ENCODE measurements at places on chromosomes 4 and X.

DNA sequence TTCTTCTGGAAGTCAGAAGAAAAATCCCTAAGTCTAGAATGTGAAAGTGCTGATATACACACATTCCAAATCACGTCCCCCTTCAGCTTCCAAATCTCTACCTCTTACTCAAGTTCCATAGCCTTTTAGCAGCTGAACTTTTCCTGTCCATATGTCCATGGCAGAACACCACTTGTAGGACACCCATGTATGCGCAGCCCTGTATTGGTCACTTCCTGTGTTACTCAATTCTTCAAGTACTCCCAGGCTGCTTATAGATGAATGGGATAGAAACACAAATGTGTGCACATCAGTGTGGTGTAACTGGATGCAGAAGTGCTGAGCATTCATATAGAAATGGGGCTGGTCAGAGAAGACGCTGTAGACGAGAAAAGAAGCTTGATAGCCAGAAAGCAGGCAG lies 18.8 kb downstream of the SRPX2 start:
- no peak for DNase-seq

- DNase-seq: no peak
These were observed 82.8 kb downstream of the PPP4R3C start for GRCh38 chrX:27380163-27380845.

DNA sequence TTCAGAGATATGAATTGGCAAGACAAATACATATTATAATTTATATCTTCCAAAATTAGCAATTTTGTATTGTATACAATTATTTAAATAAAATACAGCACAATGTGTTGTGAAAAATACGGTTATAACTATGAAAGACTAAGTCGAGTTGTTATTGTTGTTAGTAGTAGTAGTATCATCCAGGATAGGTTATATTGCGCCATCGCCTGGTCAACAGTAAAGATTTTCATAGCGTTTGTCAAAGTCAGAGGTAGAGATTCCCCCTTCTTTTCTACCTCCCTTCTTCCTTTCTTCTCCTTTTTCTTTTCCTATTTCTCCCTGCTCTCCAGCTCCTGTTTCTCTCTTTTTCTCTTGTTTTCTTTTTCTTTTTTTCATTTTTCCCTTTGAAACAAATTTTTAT lies 499.1 kb upstream of the EPHA5 start:
- DNase-seq: no peak

- DNase-seq: no peak
These were observed 51.4 kb downstream of the ATOH1 start for GRCh38 chr4:93879919-93880318.

DNA sequence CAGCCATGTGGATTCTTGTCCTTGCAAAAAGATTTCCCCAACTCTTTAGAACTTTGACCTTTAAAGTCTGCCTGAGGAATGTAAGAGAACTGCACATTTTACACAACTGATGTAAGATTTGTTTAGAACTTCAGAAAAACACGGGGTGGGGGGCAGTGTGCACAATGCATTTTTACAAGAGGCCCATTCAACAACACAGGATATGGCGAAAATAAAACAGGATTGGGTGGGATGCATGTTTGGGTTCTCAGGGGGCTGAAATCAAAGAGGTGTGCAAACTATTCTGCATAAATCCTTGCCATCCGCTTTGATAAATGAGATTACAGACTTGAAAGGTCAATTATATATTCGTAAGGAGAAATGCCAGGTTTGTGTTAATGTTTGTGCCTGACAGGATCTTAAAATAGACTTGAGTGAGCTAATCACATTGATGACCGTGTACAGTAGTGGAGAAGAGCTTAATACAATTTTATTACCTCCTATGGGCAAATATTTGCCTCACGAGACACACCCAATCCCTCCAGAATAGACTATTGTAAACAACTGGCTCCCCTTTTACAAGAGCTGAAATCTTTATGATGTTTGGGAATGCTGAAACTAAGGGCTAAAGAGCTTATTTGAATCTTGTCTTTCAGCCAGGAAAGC lies 184.1 kb upstream of the LEF1 start:
- no peak for DNase-seq

DNA sequence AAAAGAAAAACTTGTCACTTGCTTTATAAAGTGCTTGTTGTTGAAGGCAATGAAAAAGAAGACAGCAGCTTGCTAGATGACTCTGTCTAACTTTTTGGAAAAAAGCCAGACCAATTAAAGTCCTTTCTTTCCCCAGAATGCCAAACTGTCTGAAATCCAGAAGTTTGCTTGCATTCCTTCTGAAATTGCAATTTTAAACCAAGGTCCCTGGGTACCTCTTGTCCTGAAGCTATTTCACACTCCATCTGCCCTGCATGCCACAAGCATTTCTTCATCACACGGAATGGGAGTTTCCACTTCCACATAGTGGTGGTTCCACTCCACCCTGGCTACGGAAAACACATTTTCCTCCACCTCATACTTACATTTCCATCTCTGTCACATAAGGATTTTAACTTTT lies 101.0 kb downstream of the PAPSS1 start:
- DNase-seq: no peak

GRCh38 chr4:73341454-73341853 lies 62.6 kb upstream of the ALB start:
- DNase-seq: no peak

GRCh38 chrX:20312018-20312417 lies 45.3 kb upstream of the RPS6KA3 start:
- DNase-seq: no peak

DNA sequence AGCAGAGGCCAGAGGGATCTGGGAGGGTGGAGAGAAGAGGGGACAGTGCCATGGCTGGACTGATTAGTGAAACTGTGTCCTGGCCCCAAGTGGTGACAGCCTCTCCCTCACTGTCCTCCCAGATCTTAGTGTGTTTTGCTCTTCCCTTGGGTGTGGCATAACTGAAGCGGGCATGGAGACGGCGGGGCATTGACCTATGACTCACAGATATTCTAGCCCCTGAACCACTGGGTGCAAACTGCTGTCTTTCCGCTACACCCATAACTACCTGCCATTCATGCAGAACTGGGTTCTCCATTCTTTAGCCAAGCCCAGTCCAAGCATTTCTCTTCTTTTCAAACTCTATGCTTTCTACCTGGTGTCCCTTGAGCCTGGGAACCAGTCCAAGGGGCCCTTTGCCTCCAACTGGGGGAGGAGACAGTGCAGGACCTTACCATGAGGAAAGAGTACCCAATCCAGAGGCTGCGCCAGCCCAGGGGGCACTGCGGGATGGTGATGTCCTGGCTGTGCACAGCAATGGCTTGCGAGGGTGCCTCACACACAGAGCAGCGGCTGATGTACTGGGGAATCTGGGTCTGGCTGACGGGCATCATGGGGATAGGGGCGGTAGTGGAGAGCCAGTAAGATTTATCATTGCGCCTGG lies 67.6 kb downstream of the ATG4A start:
- DNase-seq: no peak

DNA sequence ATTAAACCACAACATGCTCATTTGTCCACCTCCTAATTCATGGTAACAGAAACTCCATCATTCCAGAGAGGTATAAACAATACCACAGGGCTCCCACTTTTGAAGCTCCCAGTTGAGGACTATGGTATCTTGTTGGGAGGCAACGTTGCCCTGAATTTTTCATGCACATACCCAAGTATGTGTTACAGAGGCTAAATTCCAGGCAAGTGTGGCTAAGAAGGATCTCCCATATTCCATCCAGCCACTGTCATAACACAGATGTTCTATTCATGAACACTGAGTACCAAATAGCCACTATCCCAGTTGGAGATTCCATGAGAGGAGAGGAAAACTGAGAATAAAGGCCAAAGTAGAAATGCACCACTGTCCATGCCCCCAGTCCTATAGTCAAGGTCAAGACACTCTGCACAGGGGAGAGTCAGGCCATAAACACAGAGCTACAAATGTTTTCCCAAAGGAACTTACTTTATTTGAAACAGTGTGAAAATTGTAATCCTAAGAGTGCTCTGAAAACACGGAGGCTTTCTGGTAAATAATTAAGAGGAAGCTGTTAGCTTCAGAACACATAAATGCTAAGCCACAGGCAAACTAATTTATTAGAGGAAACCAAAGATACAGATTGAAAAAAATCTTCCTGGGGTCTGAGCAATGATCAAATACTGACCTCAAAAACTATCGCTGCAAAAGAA lies 42.4 kb upstream of the TMPRSS11B start:
- DNase-seq: no peak

DNA sequence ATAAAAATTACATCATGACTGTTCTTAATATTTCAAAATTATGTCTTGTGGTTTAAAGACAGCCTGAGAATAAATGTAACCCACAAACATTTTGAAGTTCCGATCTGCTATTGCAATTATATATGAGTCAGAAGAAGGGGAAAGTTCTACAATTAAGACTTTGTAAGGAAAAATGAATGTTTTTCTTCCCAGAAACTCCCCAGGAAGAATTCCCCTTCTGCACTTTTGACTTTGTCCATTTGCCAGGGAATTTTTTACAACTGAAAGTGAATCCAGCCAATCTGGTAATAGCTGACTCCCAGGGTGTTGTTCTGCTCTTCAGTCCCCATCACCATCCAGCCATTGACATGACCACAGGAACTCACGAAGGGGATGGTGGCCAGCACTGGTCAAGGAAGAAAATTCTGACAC lies 61.6 kb upstream of the NOCT start:
- DNase-seq: no peak

DNA sequence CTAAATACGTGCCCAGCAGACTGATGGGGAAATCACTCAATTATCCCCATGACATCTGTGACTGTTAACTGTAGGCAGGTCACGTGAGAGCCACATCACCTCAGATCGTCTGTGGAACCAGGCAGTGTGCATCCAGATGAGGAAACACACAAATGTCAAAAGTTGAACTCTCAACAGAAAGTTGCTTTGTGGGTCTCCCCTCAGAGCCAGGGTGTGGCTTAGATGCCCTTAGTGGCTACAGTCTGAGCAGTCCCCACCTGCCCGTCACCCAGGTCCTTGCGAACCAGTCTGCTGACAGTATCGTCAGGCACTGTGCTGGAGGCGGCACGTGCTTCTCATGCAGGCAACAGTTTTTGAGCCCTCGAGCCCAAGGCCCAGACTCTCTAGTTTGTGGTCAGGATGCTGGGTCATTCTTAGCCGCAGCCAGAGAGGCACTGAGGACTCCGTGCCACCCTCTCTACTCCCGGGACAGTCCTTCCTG lies 10.8 kb downstream of the TMEM187 start:
- DNase-seq: no peak

DNA sequence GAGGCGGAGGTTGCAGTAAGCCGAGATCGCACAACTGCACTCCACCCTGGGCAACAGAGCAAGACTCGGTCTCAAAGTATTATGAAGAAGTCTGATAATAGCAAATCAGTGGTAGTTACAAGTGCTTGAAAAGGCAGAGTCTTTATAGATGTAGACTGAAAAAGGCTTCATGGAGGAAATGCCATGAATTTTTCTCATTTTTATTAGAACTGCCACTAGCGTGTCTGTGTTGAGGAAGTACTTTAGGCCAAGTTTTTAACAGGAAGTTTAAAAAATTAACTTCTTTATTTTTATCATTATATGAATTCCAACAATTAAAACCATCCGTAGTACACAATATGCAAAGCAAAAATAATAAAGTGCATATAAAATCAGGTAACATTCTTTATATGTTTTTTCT lies 32.8 kb upstream of the IL13RA1 start:
- no peak for DNase-seq

DNA sequence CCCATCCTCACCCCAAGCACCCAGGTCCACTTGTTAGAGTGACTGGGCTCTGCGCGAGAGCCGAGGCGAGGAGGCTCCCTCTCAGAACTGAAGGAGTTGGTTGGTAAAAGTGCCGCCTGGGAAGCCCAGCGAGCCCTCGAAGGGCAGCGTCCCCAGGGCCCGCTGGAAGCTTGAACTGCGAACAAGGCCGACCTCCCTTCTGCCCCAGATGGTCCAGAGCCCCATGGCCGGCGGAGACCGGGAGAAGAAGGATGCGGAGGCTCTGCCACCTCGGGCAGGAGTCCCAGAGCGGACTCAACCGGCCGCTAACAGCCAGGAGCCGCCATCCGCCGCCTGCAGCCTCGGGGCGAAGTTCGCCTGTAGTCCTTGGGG lies 116.3 kb upstream of the TEX13C start:
- no peak for DNase-seq

DNA sequence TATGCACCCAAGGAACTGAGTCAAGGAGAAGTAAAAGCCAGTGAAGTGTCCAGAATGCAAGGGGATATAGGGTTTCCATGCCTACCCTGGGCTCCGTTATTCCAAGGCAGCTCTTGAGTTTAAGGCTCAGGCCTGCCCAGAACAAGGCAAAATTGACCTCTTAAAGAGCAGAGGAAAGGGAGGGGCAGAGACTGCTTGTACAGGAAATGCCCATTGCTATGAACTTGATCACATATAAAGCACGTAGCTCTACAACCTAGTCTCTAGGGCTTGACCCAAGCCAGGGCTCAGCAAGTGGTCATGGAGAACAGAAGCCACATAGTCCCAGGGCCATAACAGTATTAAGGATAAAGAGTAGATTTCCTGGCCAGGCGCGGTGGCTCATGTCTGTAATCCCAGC lies 58.2 kb upstream of the MSN start:
- no peak for DNase-seq

GRCh38 chr4:27112587-27112986 lies 251.9 kb downstream of the STIM2 start:
- no peak for DNase-seq

GRCh38 chr4:2829321-2829932 lies 14.2 kb upstream of the ADD1 start:
- no peak for DNase-seq

DNA sequence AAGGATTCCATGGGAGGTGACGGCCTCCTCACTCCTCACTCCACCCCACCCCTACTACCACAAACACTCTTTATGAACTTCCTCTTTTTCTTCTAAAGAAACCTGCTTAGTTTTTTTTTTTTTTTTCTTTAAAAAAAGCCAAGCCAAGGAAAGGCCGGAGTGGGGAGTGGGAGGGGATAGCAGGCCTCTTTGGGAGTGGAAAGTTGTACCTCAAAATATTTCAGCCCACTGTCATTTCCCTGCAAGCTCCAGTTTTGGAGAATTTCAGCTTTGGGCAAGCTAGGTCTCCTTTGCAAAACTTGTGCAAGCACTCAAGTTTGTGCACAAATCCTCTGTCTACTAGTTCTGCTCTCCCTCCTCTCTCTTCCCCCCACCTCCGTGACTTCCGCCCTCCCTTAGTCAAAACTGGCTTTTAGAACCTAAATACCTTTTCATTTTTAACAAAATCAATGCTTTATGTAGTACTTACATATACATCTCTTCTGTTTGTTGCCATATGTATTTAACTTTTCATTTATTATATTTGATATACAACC lies 512 bp upstream of the ANTXR2 start:
- DNase-seq: no peak
